ENCODE measurements at places on chromosomes 6 and 20.

GRCh38 chr20:58531063-58531462 is 15.9 kb upstream of the APCDD1L start:
- no peak for DNase-seq

- no peak for DNase-seq
Observed at GRCh38 chr6:37126961-37127616, 42.9 kb upstream of the PIM1 start.

DNA sequence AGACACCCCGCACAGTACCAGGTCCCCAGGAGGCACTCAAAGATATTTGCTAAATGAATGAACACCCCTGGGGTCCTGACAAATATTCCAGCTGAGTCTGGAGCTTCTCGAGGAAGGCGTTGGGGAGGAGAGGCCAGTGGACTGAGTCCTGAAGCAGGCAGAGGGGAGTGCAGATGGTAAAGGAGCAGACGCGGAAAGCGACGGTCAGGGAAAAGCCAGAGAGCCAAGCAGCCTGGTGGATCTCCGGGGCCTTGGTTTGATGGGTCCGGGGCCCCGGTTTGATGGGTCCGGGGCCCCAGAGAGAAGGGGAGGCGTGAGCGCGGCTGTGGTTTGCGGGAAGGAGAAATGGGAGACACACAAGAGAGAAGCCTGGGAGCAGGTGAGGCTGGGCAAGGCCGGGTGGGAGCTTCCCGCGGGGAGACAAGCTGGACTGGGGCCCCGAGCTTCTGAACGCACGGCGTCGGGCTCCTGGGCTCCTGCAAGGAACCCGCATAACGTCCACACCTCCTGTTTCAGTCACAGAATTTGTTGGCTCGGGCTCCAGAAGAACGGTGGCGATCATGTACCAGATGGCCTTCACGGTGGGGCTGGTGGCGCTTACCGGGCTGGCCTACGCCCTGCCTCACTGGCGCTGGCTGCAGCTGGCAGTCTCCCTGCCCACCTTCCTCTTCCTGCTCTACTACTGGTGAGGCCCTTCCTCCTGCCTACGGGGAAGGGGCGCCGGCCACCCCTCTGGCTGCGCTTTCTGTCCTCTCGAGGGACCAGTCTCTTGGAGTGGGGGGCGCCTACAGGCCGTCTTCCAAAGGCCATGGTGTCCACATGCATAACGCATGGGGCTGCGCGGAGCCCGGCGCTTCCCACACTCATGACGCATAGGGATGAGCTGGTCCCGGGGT is 12.1 kb downstream of the SLC22A1 start:
- no peak for DNase-seq

- DNase-seq: peak; percentile 7
Observed at GRCh38 chr6:28315628-28316027, 20.3 kb downstream of the ZSCAN31 start.

- DNase-seq: no peak
Observed at GRCh38 chr6:2450546-2450945, 205.1 kb upstream of the GMDS start.

- peak; percentile 36 for DNase-seq
Observed at GRCh38 chr6:38025451-38025850, 205.9 kb downstream of the ZFAND3 start.

GRCh38 chr6:15399641-15400470 is 154.0 kb downstream of the JARID2 start:
- peak; percentile 77 for DNase-seq

GRCh38 chr20:55778796-55779195 is 226.5 kb downstream of the CBLN4 start:
- no peak for DNase-seq

DNA sequence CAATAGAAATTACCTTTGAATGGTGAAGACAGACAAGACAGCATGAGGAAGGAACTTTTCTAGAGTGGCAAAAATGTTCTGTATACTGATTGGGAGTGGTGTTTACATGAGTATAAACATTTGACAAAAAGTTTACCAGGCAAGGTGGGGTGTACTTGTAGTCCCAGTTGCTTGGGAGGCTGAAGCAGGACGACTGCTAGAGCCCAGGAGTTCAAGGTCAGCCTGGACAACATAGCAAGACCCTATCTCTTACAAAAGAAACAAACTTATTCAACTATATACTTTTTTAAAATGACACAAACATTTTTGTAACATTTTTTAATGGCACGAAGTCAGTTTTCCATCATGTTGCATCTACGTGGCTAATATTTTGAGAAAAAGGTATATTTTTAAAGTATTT is 40.5 kb downstream of the ZHX3 start:
- DNase-seq: no peak

DNA sequence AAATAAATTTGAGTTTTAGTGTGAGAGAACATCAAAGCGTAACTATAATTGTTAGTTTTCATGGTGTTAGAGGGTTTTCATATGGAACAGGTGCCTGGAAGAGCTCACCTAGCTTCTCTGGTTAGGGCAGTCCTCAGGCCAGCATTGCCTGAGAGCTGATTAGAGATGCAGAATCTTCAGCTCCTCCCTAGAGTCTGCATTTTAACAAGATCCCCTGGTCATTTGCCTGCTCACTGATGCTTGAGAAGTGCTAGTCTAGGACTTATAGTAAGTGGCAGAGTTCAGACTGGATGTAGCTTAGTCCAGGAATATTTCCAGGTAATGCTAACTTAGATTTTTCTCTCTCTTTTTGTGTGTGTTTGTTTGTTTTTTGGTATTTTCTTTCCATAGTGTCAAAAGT is 21.7 kb upstream of the SMIM26 start:
- no peak for DNase-seq

Measured in fibroblast of skin of right biceps (primary cell).